ENCODE measurements at places on chromosomes 5 and 9.

GRCh38 chr5:73668017-73668416 lies 42.0 kb downstream of the ARHGEF28 start:
- no peak for DNase-seq

GRCh38 chr9:9283159-9283986 lies 1329.4 kb downstream of the PTPRD start:
- no peak for DNase-seq

- DNase-seq = no peak
Observed at GRCh38 chr5:8714198-8714597, 831.7 kb downstream of the SEMA5A start.

- no peak for DNase-seq
Observed at GRCh38 chr5:4480528-4481349, 659.4 kb upstream of the ADAMTS16 start.

DNA sequence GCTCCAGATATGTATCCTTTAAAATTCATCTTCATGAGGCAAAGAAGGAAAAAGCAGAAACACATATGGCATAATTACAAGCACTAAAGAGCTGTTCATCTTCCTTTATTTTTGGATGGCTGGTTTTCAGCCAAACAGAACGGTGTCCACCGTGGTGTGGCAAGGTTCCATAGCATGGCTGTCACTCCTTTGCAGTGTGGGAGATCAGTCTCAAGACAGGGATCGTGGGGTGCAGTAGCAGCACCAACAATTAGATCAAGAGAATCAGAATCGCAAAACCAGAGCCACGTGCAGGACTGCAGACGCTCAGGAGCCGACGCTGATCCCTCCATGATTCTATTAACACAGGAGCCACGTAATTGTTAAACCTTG lies 79.5 kb downstream of the SEMA4D start:
- no peak for DNase-seq

- DNase-seq = no peak
Observed at GRCh38 chr9:21788752-21789151, 13.7 kb upstream of the MTAP start.

GRCh38 chr9:90306158-90306557 lies 336.5 kb downstream of the DIRAS2 start:
- DNase-seq = no peak

DNA sequence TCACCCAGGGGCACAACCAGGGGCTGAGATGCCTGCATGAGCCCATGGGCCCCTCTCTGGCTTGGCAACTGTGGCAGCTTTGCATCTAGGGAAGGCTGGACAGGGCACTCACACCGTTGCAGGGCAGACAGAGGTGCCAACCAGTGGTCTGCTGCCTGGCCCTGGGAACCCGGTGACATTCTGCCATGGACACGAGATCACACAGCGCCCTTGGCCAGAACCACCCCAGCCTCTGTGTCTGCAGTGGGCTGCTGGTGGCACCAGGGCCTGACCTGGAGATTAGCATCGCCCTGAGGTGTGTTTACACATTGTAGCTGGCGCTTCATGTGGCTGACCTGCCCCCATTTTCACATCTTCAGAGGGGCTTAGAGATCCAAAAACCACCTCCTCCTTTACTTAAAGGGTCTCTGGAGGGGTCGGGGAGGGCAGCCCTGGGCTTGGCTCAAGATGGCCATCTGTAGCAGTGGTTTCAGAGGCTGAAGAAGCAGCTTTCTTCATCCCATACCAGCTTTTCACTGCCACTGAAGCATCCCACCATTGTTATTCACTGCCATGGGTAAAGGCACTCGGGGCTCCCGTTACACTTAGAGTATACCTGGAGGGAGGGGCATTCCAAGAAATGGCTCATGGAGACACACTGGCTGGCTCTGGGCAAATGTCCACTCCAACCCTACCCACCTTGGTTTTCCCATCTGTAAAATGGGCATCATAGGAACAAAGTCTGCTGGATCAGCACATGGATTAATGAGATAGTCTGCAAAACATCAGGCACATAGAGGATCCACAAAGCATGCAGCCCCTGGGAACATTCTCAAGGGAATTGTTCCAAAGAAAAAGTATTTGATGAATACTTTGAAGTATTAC lies 11.4 kb downstream of the DCANP1 start:
- no peak for DNase-seq

DNA sequence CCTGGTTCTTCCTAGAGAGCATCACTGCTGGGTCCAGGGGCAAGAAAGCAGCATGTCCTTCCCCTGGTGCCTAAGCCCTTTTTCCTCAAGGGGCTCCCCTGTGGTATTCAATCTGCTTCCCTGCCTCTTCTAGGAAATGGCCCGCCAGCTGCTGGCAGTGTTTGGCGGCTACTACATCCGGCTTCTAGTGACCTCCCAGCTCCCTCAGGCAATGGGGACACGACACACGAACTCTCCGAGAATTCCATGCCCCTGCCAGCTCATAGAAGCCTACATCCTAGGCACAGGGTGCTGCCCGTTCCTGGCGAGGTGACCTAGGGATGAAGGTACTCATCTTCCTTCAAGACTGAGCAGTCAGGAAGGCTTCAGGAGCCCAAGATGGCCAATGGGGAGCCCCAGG lies 14.6 kb downstream of the TEX53 start:
- DNase-seq = no peak

DNA sequence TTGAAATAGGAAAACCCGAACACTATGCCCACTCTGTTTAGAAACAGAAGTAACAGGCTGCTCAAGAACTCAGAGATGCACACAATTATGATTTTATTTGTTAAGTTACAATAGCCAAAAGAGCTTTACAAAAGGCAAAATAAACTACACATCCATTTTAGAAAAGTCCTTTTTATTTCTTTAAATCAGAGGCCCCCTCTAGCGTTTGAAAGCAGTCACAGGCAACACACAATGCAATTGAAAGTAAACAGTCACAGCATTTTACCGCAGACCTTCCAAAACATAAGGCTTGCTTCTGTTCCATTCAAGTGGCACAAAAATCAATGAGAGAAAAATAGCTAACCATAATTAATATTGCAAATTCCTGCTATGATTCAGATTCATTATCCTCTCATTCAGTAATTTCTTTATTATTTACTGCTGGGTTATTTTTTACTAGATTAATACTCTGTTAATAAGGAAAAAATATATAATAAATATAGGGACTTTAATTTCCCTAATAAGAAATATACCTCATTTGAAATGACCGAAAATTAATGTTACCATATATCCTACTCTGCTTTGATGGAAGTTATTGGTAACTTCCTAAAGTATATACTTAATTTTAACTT lies 78.3 kb downstream of the CEP120 start:
- no peak for DNase-seq

DNA sequence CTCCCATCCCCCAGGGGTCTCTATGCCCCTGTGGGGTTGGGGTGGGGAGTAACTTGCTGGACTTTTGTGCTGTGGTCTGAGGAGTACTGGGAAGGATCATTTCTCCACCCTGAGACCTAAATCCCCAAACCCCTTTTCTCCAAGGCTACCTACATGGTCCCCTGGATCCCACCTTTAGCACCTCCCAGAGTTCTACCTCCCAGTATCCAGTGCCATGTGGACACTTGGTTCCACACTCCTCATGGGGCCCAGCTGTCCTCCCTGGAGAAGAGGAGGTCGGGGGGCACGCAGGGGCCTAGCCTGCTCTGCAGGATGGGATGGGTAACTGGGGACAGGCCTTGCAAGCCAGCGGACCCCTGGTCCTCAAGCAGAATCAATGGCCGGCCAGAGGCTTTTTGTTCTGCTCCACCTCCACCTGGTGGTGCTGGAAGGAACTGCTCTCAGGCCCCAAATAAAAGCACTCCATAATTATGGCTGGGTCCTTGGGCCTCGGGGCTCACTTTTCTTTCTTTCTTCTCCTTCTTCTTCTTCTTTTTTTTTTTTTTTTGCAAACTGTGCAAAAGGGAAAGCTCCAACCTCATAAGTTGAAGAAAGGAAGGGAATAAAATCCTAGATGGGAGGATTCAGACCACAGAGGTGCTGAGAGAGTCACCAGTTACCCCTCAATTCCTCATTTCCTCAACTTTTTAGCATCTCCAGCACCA lies 68.4 kb downstream of the PSD2 start:
- DNase-seq = peak; percentile 62

DNA sequence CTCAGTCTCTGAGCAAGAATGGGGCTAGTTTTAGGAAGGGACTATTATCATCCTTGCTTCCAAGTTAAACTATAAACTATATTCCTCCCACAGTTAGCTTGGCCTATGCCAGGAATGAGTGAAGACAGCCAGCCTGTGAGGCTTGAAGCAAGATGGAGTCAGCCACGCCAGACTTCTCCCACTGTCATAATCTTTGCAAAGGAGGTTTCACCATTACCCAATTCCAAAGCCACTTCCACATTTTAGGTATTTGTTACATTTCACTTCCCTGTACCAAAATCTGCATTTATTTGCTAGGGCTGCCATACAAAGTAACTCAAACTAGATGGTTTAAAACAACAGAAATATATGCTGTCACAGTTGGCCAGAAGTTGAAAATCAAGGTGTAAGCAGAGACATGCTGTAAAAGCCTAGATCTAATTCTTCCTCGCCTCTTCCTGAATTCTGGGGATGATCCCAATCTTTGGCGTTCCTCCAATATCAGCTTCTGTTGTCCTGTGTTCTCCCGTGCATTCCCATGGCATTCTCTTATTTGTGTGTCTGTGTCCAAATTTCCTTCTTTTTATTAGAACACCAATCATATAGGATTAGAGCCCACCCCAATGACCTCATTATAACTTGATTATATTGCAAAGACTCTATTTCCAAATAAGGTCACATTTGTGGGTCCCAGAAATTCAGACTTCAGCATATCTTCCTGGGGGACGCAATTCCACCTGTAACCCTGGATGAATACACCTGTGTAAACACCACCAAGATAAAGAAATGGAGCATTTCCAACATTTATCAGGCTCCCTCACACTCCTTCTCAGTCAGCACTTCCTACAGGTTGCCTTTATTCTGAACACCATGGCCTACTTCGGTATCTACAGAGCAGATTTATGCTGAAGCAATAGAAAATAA lies 126.8 kb downstream of the GCNT1 start:
- no peak for DNase-seq

- DNase-seq = no peak
Observed at GRCh38 chr9:21097817-21098216, 20.1 kb upstream of the IFNB1 start.

DNA sequence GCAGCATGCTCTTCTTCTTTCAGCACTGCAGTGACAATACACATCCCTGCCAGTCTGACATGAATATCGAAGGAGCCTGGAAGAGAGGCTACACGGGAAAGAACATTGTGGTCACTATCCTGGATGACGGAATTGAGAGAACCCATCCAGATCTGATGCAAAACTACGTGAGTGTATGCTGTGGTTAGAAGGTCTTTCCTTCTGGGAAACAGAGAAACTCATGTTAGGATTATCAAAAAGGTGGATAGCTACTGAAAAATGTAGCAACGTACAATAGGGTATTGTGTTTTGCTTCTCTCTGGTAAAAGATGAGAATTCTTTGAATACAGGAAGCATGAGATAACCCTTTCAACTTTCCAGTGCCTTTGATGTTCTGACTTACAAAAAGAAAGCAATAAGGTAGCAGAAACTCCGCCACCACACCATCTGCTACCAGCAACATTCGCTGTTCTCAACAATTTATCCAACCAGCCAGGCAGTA lies 133.3 kb downstream of the PCSK5 start:
- no peak for DNase-seq

GRCh38 chr5:44983006-44983405 lies 174.3 kb downstream of the MRPS30 start:
- no peak for DNase-seq

DNA sequence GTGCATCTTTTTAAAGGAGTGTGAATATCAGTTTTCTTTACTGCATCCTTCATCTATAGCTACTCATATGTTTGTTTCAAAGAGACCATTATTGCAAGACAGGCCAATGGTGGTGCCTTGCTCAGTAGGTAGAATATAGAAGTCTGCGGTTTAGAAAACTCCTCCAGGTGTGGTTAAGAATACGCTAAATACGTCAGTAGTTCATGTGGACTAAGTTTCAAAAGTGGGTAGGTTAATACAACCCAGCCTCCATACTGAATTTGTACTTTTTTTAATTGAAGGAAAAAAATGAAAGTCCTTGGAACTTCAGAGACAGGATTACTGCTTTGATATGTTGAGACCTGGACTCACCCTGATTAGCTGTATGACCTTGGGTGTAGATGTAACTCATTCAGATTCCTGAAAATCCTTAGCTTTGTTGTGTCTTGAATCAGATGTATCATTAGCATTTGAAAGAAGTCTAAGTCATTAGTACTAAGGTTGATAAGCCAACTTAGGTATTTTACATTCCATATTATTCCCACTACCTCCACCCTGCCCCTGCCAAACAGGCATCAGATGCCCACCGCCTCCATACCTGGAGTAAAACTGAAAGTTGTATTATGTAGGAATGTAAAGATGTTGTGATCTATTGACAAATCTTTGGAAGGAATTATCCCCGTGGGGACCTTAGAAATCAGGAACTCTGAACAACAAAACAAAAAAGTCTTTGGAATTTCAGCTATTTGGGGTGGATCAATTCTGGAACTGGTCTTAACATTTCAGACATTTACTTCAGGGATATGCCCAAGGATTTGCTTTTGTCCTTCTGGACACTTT lies 6.1 kb downstream of the BASP1 start:
- no peak for DNase-seq

- no peak for DNase-seq
Observed at GRCh38 chr5:174355208-174355612, 309.7 kb downstream of the NSG2 start.

DNA sequence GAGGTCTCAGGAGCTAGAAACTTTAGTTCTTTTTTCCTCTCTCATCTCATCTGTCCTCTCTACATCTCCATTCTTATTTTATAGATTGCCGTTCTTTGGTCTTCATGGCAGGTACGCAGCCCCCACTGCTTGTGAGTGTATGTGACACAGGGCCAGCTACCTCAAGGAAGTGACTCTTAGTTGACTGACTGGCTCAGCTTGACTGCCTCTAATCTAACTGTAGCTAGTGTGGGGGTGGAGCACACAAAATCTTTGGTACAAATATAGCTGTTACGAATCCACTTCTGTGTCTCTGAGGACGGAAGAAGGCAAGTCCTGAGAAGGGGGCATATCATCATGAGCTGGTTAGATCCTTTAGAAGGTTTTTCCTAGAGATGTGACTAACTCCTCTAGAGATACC lies 19.8 kb upstream of the SPTAN1 start:
- DNase-seq = no peak

DNA sequence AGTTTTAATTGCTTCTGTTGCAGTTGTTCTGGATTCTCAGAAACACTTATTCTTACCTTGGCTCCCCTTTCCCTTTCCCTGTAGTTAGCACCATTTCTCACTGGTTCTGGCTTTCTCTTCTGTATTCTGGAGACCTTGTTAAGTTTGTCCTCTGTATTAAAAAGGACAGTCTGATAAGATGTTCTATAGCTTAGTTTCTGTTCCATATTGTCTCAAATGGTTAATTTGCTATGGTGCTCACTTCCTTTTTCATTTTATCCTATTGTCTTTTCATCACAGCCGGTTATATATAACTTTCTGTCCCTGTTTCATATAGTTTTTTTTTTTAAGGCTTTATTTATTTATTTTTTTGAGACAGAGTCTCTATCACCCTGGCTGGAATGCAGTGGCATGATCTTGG lies 41.4 kb upstream of the KIAA1958 start:
- DNase-seq = no peak

- no peak for DNase-seq
Observed at GRCh38 chr9:101332362-101332761, 52.4 kb downstream of the BAAT start.
